ENCODE measurements at places on chromosomes 7 and 10.

- H3K27ac ChIP-seq: no peak overlapping the region
- H3K4me1 ChIP-seq: peaks cover 32% of the 10 kb centered on the region
- H3K36me3 ChIP-seq: peaks cover 30% of the 10 kb centered on the region
- DNase-seq: no peak
- no peaks in the 10 kb centered on the region for H3K27me3 ChIP-seq
- no peak overlapping the region for H3K4me3 ChIP-seq
Observed at GRCh38 chr10:3095373-3096139, 28.2 kb downstream of the PFKP start.

GRCh38 chr7:104296900-104297299, 31.5 kb upstream of the LHFPL3 start:
- peaks cover 12% of the 10 kb centered on the region for H3K27me3 ChIP-seq
- H3K4me1 ChIP-seq: no peaks in the 10 kb centered on the region
- no peak for DNase-seq

DNA sequence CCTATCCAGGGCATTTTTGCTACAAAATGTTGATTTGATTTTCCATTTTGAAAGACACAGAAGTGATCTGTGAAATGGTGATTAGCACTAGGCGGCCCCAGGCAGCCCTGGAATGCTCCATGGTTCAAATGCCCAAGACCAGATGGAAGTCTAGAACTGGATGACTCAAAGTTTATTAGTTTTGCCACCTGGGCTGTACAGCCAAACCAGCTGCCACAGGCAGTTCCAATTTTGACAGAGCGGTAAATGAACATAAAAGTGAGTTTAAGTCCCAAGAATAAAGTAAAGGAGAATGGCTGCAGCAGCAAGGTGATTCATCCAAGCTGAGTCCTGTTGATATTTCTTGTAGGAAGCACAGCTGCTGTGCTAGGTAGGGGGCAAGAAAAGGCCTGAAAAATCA, 180.5 kb downstream of the SUGCT start:
- no peaks in the 10 kb centered on the region for H3K36me3 ChIP-seq
- H3K4me1 ChIP-seq: no peaks in the 10 kb centered on the region
- no peak overlapping the region for H3K4me3 ChIP-seq
- no peak for DNase-seq
- H3K27me3 ChIP-seq: no peaks in the 10 kb centered on the region

DNA sequence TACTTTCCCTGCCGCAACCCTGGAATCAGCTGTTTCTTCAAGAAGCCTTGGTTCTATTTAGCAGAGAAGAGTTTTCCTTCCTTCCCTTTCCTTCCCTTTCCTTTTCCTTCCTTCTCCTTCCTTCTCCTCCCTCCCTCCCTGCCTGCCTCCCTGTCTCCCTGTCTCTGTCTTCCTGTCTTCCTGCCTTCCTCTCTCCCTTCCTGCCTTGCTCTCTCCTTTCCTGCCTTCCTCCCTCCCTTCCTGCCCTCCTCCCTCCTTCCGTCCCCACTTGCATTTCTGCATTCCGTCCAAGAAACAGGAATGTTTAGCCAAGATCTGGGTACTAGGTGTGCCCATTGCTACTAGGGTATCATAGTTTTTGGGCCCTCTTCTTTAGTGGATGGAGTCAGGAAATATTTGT, 21.9 kb downstream of the SND1 start:
- no peak overlapping the region for H3K27ac ChIP-seq
- peaks cover 13% of the 10 kb centered on the region for H3K36me3 ChIP-seq
- H3K4me3 ChIP-seq: no peak overlapping the region
- DNase-seq: no peak
- H3K4me1 ChIP-seq: peaks cover 13% of the 10 kb centered on the region
- no peaks in the 10 kb centered on the region for H3K27me3 ChIP-seq

- peaks cover 8% of the 10 kb centered on the region for H3K36me3 ChIP-seq
- no peak overlapping the region for H3K4me3 ChIP-seq
- H3K4me1 ChIP-seq: peaks cover 26% of the 10 kb centered on the region
- no peak overlapping the region for H3K27ac ChIP-seq
- no peak for DNase-seq
Observed at GRCh38 chr7:99478464-99479440, 6.1 kb downstream of the ZNF789 start.

DNA sequence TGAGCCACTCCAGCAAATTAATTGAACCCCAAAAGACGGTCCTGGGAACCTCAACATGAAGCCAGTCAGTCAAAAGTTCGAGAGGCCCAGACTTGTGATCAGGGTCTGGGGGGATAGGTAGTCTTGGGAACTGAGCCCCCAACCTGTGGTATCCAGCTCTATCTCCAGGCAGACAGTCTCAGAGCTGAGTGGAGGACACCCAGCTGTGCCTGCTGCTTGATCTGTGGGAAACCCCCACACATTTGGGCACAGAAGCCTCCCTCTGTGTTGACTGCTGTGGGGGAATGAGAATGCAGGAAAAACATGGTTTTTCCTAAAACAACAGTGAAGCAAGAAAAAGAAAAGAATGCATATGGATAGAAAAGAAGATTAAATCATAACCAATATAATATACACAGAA, 16.3 kb upstream of the SNX8 start:
- no peak overlapping the region for H3K27ac ChIP-seq
- no peaks in the 10 kb centered on the region for H3K36me3 ChIP-seq
- DNase-seq: no peak
- no peaks in the 10 kb centered on the region for H3K27me3 ChIP-seq
- H3K4me1 ChIP-seq: peaks cover under 1% of the 10 kb centered on the region
